ENCODE measurements at places on chromosomes 3 and 15.

DNA sequence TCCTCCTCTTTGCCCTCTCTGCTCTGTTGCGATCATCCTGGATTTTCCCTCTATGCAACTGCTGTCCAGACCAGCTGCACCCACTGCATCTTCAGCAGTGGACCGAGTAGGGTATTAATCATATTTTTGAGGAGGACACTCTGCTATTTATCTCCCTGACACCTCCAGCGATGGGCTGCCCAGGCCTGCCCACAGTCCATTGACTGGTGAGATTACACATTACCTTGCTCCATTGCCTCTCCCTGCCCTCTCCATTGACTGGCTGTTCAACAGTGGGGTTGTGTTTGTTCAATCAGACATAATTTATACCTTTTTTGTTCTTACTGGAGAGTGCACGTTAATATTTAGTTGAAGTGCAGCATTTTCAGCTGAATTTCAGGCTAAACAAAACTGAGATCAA, 559.3 kb upstream of the ARRDC4 start:
- no peak for DNase-seq

DNA sequence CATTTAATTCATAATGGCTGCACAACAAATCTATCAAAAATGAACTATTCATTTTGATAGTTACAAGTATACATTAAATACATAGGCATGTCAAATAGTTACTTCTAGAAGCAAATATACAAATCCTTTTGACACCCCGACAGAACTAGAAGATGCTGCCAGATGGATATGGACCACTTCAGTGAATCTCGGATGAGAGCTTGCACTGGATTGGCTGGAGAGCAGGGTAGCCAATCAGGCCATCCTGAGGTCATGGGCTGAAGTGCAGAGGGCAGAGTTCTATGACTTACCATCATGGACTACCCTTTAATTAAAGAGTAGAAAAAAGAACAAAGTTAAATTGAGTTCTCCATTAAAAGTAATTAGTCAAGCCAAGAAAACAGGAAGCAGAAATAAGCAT, 8.3 kb downstream of the CCNL1 start:
- DNase-seq, result no peak

GRCh38 chr15:27017168-27017809, 46.3 kb downstream of the GABRG3 start:
- no peak for DNase-seq

GRCh38 chr15:52661909-52662308, 17.3 kb downstream of the ATOSA start:
- DNase-seq, result no peak

- DNase-seq, result no peak
Observed at GRCh38 chr15:39942101-39942752, 8.3 kb downstream of the EIF2AK4 start.

DNA sequence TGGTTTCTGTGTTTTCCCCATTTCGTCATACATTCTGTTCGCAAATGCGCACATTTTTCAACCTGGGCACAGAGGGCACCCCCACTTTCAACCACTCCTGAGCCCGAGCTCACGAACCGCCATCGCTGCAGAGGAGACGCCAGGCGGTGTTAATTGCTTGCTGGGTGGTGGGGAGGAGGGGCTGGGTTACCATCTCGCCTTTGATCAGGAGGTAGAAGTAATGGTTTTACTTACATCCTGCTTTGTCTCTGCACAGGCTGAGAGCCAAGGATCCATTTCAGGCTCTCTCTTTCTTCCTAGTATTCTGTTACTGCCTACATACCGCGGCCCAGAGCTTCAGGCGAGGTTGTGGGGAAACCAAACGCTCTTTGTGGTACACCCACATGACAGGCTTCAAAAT, 177.3 kb upstream of the WNT5A start:
- DNase-seq, result no peak

DNA sequence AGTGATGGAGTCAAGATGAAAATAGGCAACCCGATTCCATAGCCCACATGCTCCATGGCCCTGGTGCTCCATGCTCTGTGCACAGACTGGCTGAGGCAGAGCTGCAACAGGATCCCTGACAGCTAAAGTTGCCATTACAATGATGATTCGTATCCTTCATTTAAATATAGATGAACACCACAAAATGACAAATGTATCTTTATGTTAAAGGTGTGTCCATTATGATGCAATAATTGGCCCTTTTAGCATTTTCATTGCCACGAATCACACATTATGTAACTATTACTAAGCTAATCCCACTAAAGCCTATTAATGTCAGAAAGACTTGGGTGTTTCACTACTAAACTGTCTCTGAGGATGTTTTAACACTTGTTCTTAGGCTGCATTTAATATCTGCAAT, 270.2 kb upstream of the THBS1 start:
- DNase-seq, result no peak

DNA sequence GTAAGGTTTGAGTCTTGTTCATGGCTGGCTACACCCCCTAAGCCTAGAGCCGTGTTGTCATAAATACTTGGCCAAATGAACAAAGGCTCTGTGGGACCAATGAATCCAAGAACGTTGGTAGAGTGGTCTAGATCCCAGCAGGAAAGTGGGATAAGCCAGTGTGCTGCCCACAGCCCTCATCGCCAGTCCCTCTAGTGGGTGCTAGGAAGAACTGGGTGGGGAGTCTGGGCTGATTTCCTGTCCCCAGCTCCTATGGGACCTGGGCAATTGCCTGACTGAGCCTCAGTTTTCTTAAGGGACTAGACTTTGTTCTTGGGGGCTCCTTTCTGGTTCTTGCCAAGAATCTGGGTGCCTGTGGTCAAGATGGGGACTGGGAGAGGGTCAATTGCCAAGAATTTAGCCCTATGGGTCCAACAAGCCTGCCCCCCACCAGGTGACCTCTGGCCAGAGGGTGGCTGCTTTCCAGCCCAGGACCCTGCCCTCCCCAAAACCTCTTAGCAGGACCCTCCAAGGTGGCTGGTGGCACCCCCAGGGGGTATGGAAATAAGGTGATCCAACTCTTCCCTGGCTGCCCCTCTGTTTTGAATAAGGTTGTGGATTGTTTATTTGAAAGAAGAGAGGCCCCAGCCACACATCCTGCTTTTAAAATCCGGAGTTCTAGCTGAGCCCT, 42.7 kb downstream of the SMAD6 start:
- no peak for DNase-seq

DNA sequence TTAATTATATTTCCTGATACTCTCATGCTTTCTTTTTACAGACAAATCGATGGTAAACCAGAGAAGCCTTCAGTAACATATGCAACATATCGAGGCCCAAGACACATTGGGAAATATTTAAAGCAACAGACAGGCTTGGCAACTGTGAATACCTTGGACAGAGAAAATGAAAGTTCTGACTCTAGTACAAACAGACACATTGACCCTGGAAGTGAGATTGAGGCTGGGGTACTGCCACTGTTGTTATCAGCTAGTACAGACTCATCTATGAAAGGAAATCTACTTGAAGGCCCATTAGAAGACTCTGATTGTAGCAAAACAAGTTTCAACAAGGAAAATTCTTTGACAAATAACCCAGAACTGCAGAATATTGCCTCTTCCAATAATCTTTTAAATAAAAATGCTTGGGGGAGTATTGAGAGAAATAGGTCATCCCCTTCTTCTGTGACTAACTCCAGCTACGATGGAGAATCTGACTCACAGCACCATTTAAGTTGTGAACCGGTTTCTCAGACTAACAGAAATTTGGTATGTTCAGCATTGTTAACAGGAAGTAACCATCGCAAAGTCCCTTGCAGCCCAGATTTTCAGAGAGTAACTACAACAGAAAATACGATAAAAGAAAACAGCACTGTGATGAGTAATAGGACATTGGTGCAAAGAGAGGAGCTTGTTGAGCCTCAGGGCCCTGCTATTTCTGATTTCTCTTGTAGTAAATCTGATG, 50.2 kb downstream of the CRYBG3 start:
- DNase-seq, result no peak

DNA sequence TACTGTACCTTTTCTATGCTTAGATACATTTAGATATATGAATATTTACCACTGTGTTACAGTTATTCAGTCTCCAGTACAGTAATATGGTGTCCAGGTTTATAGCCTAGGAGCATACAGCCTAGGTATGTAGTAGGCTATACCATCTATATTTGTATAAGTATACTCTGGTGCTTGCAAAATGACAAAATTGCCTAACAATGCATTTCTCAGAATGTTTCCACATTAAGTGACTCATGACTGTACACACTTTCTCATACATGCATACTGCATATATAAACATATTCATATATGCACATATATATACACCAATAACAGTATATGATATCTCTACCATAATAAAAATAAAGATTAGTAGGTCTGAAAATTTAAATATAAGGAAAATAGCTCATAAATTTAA, 169.3 kb downstream of the DPH6 start:
- no peak for DNase-seq

GRCh38 chr3:11719406-11720303, 75.9 kb upstream of the VGLL4 start:
- DNase-seq, result no peak

DNA sequence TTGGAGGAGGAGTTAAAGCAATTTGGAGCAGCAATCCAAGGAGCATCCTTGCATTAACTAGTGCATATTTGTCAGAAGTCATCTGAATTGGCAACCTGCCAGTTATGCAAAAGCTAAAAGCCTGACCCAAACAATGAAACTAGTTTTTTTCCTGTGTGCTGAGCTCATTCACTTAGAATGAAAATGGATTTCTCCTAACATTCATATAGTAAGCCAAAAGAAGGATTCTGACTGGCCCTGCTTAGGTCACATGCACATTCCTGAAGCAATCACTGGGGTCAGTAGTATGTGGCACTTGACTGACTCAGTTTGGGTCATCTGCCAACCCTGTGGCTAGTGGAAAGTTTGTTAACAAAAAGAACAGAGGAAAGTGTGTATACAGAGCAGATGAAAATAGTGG, 30.5 kb downstream of the OXSM start:
- no peak for DNase-seq

GRCh38 chr3:177932346-177932745, 603.9 kb upstream of the KCNMB2 start:
- no peak for DNase-seq

- DNase-seq, result no peak
Observed at GRCh38 chr3:155024006-155024638, 56.0 kb upstream of the MME start.

DNA sequence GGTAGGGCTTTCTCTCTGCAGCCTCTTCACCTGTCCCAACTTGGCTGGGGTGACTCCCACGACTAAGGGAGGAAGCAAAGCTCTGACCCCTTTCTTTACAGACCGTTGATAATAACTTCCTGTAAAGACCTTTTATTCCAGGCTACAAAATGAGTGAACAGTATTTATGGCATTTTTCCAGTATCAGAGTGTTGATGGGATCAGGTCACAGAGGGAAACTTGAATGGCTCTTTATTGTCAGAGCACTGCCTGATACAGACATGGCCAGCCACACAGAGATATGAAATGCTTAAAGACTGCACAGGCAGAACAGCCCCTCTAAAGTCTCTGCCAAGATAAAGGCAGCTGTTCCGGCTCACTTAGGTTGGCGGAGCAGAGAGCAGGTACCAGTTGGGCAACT, 1033.9 kb upstream of the NR2F2 start:
- no peak for DNase-seq

DNA sequence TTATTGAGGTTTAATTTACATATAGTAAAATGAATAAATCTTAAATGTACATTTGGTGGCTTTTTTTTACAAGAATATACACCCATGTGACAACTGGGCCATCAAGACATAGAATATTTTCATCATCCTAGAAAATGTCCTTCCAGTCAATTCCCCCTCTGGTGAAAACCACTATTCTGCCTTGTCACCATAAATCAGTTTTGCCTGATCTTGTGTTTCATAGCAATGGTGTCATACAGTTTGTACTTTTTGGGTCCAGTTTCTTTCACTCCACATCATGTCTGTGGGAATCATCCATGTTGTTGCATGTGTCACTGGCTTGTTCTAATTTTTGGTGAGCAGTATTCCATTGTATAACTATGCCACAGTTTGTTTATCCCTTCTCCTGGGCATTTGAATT, 133.1 kb downstream of the PDCD6IP start:
- DNase-seq, result no peak

All from esophagus squamous epithelium (tissue), 5 donors.